ENCODE measurements at places on chromosomes 5 and 9.

DNA sequence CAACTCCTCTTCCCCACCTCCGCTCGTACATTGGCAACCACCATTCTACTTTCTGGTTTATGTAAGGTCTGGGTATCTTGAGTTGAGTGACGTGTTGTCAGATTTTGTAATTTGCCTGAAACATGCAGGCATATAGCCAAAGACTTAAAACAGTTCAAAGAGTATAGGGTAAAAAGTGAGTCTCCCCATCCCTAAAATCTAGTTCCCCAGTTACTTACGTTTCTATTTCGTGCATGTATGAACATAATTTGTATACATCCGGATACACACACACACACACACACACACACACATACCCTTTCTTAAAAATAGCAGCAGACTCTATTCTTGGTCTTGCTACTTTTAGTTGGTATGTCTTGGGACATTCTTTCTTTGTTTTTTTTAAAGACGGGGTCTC lies 915 bp downstream of the HSDL2 start:
- DNase-seq = no peak

DNA sequence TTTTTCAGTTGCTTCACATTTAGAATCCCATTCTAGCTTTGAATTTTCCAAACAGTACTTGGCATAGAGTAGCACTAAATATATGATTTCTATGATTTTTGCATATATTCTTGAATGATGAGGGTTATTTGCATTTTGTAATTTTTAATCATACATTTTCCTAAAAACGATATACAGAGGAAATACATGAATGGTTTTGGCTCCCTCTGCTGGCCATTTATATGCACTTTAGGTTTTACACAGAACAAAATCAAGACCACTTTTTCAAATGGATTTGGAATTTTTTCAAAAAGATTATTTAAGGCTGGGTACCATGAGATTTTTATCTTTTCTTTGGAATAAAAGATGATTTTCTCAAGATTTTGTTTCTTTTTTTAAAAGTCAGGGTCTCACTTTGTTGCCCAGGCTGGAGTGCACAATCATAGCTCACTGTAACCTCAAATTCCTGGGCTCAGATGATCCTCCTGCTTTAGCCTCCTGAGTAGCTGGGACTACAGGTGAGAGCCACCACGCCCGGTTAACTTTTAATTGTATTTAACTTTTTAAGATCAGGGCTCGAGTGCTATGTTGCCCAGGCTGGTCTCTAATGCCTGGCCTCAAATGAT lies 16.7 kb upstream of the COMMD10 start:
- DNase-seq = peak; percentile 17

DNA sequence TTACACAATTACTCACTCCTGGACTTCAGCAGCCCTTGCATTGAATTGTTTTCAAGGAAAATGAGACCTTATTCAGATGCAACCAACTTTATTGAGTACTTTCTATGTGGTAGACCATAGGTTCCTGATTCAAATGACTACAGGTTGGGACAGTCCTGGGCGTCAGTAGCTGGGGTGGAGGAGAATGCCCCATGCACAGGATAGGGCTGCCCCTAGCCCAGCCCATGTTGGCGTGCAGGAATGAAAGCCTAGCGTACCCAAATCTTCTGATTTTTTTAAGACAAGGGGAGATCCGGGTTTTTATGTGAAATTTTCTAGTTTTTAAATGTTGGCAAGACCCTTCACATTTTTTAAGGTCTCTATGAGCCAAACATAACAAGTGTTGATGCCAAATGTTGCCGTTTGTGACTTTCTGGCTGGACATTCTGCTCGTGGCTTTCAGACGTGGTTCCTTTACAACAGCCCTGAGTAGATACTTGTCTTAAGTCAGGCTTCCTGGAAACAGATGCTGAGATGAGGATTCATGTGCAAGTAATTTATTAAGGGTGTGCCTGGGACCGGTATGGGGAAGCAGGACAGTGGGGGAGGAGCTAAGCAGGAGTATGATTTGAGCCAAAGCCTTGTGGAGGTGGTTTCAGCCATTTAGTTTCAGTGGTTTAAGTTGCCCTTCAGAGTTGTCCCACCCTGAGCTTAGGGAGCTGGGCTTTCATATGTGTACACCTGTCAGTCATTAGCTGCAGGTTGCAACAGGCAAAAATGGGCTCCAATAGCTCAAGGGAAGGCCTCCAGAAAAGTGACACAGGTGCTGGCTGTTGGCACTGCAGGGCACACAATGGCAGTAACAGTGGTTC lies 154.1 kb downstream of the NTRK2 start:
- DNase-seq = no peak

DNA sequence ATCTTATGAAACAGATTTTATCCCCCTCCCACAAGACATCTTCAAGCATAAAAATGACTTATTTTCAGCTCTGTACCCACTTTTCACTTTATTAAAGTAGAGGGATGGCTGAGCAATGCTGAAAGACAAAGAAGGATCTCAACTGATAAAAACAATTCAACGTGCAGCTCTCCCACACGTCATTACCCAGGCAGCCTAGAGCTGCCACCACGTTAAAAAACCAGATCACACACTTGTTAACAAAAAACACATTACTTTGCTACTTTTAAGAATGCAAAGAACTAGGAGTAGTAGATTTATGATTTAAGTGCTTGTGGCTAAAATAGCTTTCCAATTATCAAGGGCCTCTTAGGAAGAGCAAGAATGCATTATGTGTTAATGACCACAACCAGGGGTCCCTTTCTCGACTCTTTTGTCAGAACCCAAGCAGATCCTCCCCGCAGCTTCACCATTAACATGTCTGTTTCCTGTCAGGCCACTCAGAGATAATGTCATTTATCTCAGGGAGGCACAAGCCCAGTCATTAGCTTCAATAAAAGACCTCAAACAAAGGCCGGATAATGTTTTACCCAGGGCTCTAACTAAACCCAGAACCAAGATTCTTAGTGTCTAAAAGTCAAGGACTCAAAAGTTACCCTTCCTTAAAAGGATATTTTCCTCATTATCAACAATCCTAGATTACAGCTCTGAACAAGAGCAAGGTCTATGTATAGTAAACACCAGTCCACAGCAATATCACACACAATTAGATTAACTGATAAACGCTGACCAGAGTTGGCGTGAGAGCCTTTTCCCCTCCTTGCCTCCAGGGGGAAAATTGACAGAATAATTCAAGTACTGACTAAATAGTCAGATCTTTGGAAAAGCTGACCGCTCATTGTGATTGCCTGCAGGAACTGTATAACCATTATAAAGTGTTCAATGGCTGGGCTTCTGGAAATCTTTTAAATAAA lies 7.5 kb downstream of the ZNF608 start:
- DNase-seq = no peak

DNA sequence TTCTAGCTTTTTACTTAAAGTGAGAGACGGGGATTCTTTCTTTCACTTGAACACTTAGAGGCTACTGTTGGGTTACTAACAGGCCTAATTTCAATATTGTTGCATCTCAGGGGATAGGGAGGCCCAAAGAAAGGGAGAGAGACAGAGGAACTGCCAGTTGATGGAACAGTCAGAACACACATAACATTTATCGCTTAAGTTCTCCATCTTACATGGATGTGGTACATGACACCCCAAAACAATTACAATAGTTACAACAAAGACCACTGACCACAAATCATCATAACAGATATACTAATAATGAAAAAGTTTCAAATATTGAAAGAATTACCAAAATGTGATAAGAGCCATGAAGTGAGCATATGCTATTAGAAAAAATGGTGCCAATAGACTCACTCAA lies 4.3 kb upstream of the RIC1 start:
- DNase-seq = no peak

DNA sequence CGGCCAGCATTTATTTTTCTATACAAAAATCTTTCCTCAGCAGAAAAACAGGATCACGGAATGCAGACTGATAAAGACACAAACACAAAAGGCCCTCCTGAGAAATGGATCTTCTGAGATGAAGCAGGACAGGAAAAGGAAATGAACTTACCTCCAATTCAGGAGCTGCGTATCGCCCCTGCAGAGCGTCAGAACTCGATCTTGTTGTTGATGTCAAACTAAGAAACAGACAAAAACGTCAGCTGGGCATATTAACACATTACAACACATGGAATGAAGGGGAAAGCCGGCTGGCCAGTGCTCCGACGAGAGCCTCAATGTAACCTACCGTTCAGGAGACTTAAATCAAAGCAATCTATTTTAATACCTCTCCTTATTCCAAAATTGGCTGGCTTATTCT lies 105.1 kb downstream of the SERINC5 start:
- no peak for DNase-seq

- no peak for DNase-seq
Measured at GRCh38 chr9:110579034-110579861, at the start of gene SVEP1. SVEP1 (minus strand) TSS chr9:110579741; CDS start chr9:110579543, 198 bp downstream.

- no peak for DNase-seq
Measured at GRCh38 chr5:1111241-1111726, 579 bp downstream of the SLC12A7 start.

- no peak for DNase-seq
Measured at GRCh38 chr5:112576298-112576925, 157.3 kb upstream of the EPB41L4A start.

DNA sequence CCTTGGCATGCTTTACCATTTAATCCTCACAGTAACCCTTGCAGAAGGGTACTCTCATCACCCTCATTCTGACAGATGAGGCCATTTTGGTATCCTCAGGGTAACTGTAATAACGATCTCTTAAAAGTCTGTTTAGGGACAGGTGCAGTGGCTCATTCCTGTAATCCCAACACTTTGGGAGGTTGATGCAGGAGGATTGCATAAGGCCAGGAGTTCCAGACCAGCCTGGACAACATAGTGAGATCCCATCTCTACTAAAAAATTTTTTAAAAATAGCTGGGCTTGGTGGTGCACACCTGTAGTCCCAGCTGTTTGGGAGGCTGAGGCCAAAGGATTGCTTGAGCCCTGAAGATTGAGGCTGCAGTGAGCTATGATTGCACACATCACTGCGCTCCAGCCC lies 31.8 kb downstream of the CSF1R start:
- DNase-seq = no peak

GRCh38 chr9:10571699-10572098 lies 41.1 kb downstream of the PTPRD start:
- no peak for DNase-seq

DNA sequence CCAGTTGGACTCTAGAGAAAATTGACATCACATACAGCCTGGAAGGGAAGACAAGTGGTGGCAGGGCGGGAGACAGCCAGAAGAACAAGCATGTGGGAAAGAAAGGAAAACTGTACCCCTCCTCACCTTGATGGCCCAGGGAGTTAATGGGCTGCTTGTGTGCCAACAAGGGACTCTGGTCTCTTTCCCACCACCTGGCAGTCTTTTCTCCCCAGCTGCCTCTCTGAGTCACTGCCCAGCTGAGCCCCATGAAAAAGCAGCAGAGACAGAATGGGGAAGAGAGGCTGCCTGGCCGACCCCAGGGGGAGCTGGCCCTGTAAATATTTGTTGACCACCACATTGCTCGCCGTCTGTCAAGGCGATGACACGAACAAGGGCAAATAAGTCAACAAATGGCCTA lies 359.4 kb downstream of the ENC1 start:
- no peak for DNase-seq

DNA sequence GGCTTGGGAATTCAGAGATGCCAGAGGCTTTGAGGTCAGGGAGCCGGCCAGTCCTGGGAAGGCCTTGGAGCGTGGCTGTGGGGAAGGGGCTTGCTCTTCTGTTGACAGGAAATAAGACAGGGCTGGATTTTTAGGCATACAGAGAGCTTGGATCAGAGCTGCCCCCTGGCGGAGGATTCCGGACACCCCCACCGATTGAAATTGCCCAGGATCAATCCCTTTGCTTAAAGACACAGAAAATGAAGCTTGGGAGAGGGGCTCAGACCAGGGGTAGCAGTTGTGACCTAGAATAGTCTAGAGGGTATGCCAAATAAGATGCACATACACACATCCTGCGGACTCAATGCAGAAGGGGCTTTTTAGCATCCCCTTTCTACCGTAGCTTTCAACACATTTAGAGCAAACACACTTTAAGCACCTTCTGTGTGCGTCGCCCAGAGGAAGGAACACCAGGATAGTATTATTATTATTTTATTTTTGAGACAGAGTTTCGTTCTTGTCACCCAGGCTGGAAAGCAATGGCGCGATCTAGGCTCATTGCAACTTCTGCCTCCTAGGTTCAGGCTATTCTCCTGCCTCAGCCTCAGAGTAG lies 1.7 kb upstream of the NTMT1 start:
- DNase-seq = peak; percentile 46

DNA sequence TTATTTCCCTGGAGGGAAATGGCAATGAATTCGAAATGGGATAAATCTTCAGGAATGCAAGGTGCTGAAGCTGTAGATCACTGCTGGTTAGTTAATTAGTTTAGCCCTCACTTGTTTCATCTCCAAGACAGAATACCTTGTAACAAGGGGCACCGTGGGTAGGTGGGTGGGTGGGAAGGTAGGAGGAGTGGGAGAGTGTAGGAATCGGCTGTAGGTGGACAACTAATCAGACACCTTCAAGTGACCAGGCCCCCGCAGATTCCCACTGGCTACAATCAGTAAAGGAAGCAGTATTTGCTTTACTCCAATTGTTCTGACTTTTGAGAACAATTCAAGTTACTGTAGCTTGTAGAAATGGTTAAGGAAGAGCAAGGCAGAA lies 293.7 kb downstream of the TLE1 start:
- DNase-seq = no peak
